Body of pancreas (tissue), 4 donors: ENCODE measurements at places on chromosomes 12 and 14.

- DNase-seq = no peak
These were observed 421.6 kb downstream of the APAF1 start for GRCh38 chr12:99066726-99067125.

- DNase-seq = no peak
These were observed 7.3 kb downstream of the VAMP1 start for GRCh38 chr12:6463216-6463615.

GRCh38 chr12:96248136-96248931, 54.2 kb downstream of the ELK3 start:
- DNase-seq = no peak

- DNase-seq = no peak
These were observed 17.4 kb upstream of the ARHGAP5 start for GRCh38 chr14:32059702-32060101.

DNA sequence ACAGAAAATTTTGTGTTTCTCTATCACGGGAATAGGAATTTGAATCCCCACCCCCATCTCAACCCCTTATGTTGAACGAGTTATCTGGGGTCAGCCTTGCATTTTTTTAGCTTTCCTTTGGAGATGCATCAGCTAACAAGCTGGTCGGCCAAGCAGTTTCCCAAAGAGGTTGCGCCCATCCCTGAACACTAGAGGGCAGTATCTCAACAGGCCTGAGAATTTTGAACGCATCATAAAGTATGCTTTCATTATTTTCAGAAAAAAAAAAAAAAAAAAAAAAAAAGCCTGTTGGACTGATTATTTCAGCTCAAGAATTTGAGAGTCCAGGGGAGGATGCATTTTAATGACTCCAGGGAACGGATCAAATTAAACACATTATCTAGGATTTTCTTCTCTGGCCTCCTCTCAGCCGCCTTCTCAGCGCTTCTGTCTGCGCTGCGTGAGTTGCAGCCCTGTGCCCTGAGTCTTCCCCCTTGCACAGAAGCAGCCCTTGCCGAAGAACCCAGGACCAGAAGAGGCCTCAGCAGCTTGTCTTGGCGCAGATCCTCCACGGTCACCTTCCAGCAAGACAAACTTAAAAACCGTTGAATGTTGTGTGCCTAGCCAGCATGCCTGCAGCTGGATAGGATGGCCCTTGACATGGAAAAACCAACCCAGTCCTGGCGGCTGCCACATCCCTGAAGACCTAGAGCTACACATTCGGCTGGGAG, 76.6 kb upstream of the GZMB start:
- peak; percentile 55 for DNase-seq

- no peak for DNase-seq
These were observed 128.4 kb upstream of the FKBP4 start for GRCh38 chr12:2666411-2666810.

GRCh38 chr14:104382361-104383087, 197.0 kb upstream of the C14orf180 start:
- no peak for DNase-seq

GRCh38 chr12:33330940-33331339, 108.7 kb downstream of the SYT10 start:
- no peak for DNase-seq

DNA sequence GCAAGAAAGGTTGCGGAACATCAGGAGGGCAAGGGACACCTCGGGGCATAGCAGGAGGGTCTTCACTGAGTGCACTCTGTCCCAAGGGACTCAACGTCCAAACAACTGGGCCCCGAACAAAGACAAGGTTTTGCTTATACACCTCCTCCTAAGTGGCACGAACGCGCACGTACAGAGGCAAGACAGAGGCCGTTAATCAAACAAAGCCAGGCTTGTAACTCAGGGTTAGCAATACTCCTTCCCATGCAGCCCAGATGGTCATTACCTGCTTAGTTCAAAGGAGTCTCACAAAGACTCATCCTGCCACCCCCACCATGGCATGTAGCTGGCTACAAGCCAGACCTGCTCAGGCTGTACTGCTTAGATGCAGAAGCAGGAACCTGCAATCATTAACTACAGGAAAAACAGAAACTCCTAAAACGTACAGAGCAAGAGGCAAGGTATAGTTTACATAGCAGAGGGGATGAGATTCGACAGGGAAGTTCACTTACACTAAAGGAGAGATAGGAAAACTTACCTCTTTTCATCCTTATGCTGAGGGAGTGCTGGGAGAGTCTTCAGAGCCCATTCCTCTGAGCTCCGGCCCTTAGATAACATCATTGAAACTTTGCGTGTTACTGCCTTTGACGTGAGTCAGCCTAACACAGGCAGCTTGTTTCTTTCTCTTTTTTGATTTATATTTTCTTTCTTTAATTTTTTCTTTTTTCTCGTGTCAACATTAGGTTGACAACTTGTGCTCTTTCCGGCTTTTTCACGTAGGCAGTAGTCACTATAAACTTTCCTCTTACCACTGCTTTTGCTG, 1319.1 kb downstream of the TMEM121 start:
- DNase-seq = peak; percentile 84

DNA sequence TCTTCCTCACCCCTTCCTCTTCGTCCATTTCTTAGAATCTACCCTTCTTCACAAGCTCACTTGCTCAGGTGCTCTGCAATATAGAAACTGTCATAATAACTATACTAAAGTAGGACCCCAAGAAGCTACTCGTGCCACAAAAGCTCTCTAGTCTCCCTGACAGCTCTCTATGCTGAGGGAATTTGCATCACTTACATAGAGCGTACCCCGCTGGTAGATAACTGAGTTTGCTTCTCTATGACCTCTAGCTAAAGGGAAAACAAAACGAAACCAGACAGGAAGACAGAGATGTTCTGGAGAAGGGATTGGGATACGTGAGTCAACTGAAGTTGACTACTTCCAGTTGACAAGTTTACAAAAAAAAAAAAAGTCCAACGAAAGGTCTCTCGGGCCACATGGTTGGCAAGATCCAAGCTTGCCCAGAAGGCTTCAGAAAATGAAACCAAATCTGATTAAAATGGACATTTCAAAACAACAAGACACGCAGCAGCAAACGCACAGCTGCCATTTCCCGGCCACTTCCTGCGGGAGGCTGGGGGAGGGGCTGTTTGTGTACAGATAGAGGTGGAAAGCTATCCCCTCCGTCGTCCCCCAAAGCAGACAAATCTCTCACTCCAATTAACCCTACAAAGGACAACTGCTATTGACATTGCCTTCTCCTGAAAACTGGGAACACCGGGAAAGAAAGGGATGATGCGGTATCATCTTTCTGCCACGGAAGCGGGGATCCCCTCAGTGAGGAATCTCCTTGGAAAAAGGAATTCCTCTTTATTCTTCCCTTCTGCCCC, 1.3 kb downstream of the BAZ2A start:
- DNase-seq = peak; percentile 64

- no peak for DNase-seq
These were observed 86.9 kb downstream of the BCAT1 start for GRCh38 chr12:24861766-24862540.

DNA sequence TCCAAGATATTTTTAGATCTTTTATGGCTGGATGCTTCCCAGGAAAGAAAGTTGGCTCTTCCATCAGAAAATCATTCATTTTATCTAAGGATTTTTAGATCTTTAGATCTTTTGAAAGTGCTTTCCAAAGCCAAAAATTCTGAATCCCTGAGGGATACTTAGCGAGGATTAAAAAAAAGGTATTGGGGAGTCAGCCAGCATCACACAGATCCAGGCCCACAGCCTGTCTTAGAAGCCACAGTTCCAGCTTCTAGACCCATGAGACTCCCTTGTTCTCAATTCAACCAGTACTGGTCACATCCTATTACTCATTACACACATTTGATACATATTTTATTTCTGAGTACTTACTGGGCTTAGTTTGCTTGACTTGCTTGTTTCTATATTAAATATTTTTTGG, 49.9 kb downstream of the TSPAN8 start:
- DNase-seq = no peak

DNA sequence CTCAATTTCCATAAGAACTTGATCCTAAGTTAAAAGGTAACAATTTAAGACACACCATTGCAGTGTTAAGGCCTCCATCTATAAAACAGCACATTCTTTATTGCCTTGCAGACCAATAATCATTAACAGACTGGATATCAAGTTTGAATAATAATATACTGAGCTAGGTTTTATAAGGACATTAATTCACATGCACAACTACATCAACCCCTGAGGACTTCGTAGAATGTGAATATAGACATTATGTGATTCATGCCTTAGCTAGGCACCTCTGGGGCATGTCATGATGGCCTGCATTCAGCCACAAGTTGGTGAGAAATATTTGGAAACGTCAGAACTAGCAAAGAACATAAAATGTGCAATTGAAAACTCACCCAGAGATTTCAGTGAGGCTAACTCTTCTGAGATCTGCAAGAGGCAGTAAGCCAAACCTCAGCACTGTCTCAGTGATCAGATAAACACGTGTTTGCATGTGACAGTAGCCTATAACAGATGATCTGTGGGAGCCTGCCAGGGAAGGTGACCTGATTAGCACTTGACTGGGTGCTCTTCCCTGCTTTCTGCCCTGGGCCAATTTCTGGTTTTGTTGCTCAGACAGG, 492.2 kb downstream of the FLRT2 start:
- no peak for DNase-seq

DNA sequence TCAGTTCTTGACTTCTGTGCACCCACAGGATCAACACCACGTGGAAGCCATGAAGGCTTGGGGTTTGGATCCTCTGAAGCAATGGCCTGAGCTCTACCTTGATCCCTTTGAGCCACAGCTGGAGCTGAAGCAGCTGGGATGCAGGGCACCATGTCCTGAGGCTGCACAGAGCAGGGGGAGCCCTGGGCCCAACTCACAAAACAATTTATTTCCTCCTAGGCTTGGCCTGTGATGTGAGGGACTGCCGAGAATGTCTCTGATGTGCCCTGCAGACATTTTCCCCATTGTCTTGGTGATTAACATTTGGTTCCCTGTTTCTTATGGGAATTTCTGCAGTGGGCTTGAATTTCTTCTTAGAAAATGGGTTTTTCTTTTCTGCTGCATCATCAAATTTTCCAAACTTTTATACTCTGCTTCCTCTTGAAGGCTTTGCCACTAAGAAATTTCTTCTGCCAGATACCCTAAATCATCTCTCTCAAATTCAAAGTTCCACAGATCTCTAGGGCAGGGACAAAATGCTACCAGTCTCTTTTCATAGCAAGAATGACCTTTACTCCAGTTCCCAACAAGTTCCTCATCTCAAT, 288.2 kb downstream of the CCDC59 start:
- no peak for DNase-seq

- DNase-seq = no peak
These were observed 447.5 kb downstream of the PCNX1 start for GRCh38 chr14:71354801-71355200.

DNA sequence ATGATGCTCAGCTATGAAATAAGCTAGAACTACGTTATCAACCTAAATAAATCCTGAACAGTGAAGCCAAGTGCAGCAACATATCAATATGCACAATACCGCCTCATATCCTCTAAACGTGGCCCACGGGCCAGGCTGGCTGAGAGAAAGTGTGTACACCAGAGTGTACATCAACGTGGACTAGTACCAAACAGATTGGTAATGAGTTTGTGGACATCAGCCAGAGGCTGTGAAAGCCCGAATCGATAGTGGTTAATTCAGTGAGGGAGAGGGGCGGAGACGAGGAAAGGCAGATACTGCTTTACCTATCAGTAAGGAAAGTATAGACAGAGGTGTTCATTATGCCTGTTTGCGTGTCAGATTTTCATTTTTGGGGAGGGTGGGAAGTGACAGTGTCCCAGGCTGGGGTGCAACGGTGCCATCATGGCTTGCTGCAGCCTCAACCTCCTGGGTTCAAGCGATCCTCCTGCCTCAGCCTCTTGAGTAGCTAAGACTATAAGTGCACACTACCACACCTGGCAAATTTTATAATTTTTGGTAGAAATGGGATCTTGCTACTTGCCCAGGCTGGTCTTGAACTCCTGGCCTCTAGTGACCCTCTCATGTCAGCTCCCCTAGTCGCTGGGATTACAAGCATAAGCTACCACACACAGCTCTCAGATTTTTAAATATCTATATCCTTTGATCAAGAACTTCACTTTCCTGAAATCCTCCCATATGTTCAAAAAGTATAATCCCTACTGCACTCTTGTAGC, 50.1 kb downstream of the ANAPC7 start:
- no peak for DNase-seq

DNA sequence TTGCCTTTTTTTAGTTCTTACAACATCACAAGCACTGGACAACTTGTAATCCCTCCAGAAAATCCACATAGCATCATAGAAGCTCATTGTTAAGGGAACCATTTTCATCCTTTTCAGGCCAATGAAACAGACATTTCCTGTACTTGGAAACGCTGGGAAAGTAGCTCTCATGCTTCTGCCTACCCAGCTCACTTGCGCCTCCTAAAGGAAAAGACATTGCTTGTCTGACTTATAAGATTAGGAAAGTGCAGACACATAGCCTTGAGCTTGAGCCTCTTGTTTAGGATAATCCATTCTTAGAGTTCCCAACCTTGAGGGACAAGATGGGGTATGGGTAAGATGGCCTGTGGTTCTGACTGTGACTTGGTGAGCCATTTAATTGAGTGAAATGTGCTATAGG, 589.5 kb downstream of the NOVA1 start:
- DNase-seq = no peak

DNA sequence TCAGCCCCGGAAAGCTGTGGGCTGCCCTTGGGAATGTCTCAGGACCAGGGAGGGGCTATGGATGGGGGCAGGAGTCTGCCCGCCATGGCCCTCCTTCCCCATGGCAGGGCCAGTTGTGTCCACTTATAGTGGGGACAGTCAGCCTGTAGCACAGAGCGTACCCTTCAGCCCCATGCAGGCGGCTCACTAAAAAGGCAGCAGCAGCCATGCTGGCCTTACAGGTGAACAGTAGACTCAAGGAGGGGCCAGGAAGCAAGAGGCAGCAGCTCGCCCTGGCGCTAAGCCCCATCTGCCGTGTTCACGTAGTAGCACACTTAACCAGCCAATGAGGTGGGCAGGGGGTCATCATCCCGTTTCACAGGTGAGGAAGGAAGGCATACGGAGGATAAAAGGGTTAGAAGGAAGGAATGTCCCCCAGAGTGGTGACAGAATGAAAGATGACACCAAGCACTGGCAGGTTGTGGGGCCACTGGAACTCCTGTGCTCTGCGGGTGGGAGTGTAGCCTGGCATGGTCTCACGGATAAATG, 52.7 kb downstream of the FAM222A start:
- DNase-seq = peak; percentile 41

GRCh38 chr12:123833830-123834229, 71.7 kb downstream of the DNAH10 start:
- DNase-seq = no peak

DNA sequence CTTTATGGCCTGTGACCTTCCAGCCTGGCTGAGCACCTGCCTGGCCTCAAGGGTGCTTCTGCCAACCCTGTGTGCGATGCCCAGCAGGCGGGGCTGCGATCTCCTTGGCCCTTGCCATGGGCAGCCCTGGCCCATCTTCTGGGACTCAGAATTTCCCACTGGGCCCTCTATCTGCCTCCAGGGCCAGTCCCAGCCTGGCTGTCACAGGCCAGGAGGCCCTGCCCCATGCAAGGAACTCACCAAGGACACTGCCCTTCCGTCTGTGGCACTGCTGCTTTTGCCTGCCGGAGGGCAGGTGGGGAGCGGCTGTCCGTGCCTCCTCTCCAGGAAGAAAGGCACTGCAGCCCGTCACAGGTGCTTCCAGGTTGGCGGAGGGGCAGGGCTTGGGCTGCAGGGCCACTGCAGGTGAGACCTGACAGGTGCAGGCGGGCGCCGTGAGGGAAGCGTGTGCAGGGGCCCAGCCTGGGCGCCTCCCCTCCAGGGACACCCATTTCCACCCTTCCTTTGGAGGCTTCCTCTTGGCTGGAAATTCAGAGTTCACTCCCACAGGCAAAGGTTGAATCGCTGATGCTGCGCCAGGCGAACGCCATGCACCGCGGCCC, 177.8 kb downstream of the KIF26A start:
- peak; percentile 2 for DNase-seq

GRCh38 chr12:123305136-123305535, 33.5 kb upstream of the CDK2AP1 start:
- no peak for DNase-seq
